ENCODE measurements at places on chromosomes 7 and 10. TPM values are rescaled to one million over a fixed set of nuclear protein-coding genes. Genes with fewer than 3 reads are reported as not detected.

GLCCI1 gene
- total RNA-seq = 9.7 TPM

- H3K36me3 ChIP-seq = no peaks in the 10 kb centered on the region
- H3K4me3 ChIP-seq = peak within 1 kb of the TSS; percentile 83
- H3K4me1 ChIP-seq = peaks cover 38% of the 10 kb centered on the region
- no peaks in the 10 kb centered on the region for H3K27me3 ChIP-seq
- H3K27ac ChIP-seq = peak within 1 kb of the TSS; percentile 90
- peak; percentile 89 for DNase-seq
Observed at GRCh38 chr10:80453842-80454512, at the start of gene TSPAN14. TSS of gene TSPAN14 (plus strand) at chr10:80454310. CDS start at chr10:80489234, 34,924 bp downstream.

DNA sequence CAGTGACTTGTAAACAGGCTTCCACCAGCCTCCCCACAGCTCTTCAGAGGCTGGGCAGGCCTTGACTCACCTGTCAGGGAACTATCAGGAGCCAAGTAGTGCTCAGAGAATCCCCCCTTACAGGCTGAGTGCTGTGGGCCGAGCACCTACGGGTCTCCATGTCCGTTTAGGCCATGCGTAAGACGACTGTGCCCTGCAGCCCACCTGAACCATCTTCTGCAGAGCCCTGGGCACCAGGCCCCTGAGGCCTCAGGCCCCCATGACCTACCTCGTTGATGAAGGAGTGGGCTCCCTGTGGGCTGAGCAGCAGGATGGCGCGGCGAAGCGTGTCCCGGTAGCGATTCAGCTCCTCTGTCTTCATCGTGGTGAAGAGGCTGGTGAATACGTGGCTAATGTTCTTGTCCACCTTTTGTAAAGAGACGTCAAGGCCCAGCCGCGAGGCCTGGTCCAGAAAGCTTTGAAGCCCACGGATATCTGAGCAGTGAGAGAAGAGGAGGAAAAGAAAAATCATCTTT, 228.0 kb downstream of the GRID1 start:
- H3K27me3 ChIP-seq = no peaks in the 10 kb centered on the region
- H3K4me3 ChIP-seq = no peak overlapping the region
- no peaks in the 10 kb centered on the region for H3K4me1 ChIP-seq
- H3K36me3 ChIP-seq = no peaks in the 10 kb centered on the region
- DNase-seq = no peak
- no peak overlapping the region for H3K27ac ChIP-seq

DNA sequence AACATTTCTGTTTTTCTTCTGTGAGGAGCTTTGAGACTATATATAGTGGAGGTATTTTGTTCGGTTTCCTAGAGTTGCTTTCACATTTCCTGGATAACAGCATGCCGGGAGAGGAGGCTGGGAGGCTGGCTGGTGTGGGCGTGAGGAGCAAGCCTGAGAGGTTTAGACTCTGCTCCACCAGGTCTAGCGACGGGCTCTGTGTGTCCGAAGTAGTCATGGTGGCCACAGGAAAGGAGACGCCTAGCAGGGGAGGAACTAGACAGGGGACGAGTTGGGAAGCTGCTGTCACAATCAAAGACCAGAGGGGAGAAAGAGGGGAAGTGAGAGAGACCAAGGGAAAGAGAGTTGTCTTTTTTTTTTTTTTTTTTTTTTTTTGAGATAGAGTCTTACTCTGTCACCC, 19.6 kb downstream of the PTPRE start:
- H3K4me3 ChIP-seq = no peak overlapping the region
- H3K27ac ChIP-seq = peak overlapping the region; percentile 53
- no peaks in the 10 kb centered on the region for H3K36me3 ChIP-seq
- H3K27me3 ChIP-seq = no peaks in the 10 kb centered on the region

DENND2A gene
- total RNA-seq = 23.9 TPM

- peak overlapping the region; percentile 92 for H3K27ac ChIP-seq
- peaks cover 7% of the 10 kb centered on the region for H3K4me1 ChIP-seq
- no peaks in the 10 kb centered on the region for H3K27me3 ChIP-seq
- peak overlapping the region; percentile 74 for H3K4me3 ChIP-seq
- H3K36me3 ChIP-seq = peaks cover 10% of the 10 kb centered on the region
- no peak for DNase-seq
Observed at GRCh38 chr7:45001138-45001694, 1.2 kb downstream of the CCM2 start.

DNA sequence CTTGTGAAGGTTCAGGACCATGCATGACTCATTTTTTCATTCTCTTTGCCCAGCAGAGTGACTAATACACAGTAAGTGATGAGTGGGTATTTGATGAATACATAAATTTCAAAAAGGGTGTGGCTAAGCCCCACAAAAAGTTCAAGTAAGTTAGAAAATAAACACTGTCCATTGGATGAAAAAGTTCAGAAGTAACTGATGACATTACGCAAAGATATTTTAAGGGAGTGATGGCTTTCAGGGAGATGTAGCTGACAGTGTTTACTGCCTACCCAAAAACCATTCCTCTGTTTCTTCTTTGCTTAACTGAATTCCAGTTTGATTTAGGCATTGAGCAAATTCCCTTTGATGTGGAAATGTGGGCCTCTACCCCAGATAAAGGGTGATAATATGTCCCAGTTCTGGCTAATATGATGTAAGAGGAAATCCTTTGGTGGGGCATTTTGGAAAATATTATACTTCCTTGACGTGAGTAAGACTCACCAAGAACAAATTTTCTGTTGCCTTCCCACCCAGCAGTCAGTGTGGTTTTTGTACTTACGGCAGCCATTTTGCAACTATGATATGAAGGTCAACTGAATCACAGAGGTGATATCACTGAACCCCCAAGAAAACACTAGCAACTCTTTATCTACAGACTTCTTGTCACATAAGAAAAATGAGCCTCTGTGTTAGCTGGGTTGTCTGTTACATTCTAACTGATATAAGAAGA, 29.0 kb upstream of the EBLN1 start:
- H3K36me3 ChIP-seq = no peaks in the 10 kb centered on the region
- H3K27me3 ChIP-seq = peaks cover 3% of the 10 kb centered on the region

DNA sequence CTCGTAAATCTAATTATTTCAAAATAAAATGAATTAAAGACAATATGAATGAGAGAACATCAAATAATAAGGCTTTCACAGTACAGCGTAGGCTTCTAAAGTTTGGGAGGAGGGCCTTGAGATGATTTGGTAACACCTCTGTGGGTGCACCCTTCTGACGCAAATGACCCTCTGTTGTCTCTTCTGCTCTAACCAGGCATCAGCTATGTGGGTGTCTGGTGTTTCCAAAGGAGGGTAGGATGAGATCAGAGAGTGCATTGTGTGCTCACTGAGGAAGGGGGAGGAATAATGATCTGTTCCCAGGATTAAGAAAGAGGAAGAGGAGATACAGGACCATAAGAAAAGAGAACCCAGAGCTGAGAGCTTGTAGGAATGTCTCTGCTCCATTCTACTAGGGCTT, 420.4 kb downstream of the SDK1 start:
- peaks cover 2% of the 10 kb centered on the region for H3K27me3 ChIP-seq
- no peak overlapping the region for H3K4me3 ChIP-seq
- no peak for DNase-seq

DNA sequence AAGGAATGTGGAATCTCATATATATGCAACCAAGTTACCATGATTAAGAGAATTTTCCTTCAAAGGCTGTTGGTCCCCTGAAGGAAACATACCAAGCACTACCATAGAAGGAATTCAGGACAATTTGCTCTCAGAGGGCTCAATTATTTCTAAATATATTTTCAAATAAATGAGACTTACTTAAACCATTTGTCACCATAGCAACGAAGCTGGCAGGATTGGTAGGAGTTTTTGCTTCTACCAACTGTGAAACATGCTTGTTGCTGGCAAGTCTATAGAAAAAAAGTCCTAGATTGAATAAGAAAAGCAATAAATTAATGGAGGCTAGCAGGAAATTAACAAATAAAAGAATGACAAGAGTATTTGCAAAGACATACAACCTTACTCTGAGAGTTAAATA, 156.9 kb upstream of the NPSR1 start:
- no peaks in the 10 kb centered on the region for H3K27me3 ChIP-seq
- H3K4me3 ChIP-seq = no peak overlapping the region
- H3K27ac ChIP-seq = no peak overlapping the region
- no peaks in the 10 kb centered on the region for H3K36me3 ChIP-seq

GRCh38 chr10:124339119-124340032, 79.3 kb downstream of the OAT start:
- no peaks in the 10 kb centered on the region for H3K36me3 ChIP-seq
- no peak for DNase-seq
- H3K4me3 ChIP-seq = no peak overlapping the region
- no peaks in the 10 kb centered on the region for H3K27me3 ChIP-seq
- H3K27ac ChIP-seq = peak overlapping the region; percentile 86

- peaks cover 15% of the 10 kb centered on the region for H3K27me3 ChIP-seq
- H3K4me3 ChIP-seq = peak overlapping the region; percentile 66
- H3K4me1 ChIP-seq = peaks cover 18% of the 10 kb centered on the region
- peak overlapping the region; percentile 62 for H3K27ac ChIP-seq
Observed at GRCh38 chr10:12349629-12350166, 351 bp downstream of the CAMK1D start.

SNX10 gene
- 1.2 TPM for total RNA-seq

- H3K36me3 ChIP-seq = peaks cover 5% of the 10 kb centered on the region
- no peak overlapping the region for H3K27ac ChIP-seq
- H3K27me3 ChIP-seq = no peaks in the 10 kb centered on the region
- no peak for DNase-seq
- H3K4me3 ChIP-seq = no peak overlapping the region
- peaks cover 12% of the 10 kb centered on the region for H3K4me1 ChIP-seq
Observed at GRCh38 chr10:77919713-77920108, 6.8 kb downstream of the DLG5 start.

MARVELD1 gene
- total RNA-seq = 27.6 TPM

DNA sequence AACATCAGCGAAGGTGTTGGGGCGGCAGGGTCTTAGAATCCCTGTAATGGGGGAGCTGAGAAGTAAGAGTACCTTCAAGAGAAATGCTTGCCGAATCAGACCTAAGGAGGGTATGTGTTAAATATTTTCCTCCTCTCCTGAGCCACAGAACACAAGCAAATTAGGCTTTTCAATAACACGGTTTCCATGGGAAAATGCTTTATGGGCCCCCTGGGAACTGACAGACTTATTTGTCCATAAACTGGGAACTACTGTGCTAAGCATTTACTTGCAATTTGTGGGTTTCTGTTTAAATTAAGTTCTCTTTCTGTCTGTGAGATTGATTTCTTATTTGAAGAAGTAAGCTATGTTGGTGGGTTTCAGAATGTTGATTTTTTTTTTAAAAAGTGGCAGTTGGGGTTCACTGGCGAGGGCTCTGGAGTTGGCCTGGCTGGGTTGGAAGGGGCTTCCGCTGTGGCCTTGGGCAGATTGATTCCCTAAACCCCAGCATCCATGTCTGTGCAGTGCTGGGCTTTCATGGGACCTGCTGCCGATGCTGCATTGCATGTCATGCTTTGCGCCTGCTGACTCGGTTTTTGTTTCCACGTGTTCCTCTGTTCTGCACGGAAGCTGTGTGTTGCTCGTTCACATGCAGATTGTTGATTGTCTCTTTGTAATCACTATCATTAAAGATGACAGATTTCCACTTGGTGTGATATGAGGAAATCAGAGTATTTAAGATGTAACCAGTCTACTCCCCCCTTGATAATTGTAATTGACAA, 7.2 kb downstream of the RBM17 start:
- DNase-seq = no peak
- H3K27ac ChIP-seq = no peak overlapping the region
- H3K4me3 ChIP-seq = no peak overlapping the region

DNA sequence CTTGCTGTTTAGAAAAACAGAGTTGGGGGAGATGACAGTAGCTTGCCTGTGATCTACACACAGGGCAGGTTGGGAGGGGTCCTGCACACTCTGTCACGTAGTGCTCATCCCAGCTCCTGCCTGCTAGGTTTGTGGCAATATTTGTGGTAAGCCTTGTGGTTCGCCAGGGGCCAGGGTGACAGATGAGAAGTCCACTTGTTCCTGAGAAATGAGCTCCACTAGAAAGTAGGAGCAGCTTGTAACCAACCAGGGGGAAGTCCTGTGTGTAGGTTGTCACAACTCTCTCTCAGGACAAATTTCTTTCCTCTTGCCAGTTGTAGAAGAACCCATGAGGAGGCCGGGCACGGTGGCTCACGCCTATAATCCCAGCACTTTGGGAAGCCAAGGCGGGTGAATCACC, 147.0 kb downstream of the TCF7L2 start:
- no peak overlapping the region for H3K4me3 ChIP-seq
- no peaks in the 10 kb centered on the region for H3K27me3 ChIP-seq
- H3K27ac ChIP-seq = peak overlapping the region; percentile 63
- peaks cover 26% of the 10 kb centered on the region for H3K36me3 ChIP-seq

- H3K4me1 ChIP-seq = no peaks in the 10 kb centered on the region
- no peaks in the 10 kb centered on the region for H3K27me3 ChIP-seq
- H3K4me3 ChIP-seq = no peak overlapping the region
- no peak overlapping the region for H3K27ac ChIP-seq
- no peaks in the 10 kb centered on the region for H3K36me3 ChIP-seq
Observed at GRCh38 chr7:139673230-139673629, 104.6 kb downstream of the HIPK2 start.

DNA sequence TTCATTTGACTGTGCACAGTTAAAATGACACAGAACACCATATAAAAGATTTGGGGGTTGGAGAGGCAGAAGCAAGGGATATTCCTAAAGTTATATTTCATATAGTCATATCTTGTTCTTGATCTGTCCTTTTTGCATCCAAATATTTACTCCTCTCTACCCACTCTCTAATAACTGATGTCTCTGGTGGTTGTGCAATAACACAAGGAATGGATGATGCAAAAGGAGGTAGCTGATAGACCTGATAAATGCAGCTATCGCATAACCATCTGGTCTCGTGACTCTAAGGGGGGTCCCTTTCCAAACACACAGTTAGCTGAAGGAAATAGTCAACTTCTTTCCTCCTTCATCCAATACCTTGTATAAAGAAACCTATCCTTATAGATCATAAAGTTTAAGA, 123.1 kb downstream of the POLR1F start:
- no peak overlapping the region for H3K27ac ChIP-seq
- H3K27me3 ChIP-seq = no peaks in the 10 kb centered on the region
- no peaks in the 10 kb centered on the region for H3K36me3 ChIP-seq

DNA sequence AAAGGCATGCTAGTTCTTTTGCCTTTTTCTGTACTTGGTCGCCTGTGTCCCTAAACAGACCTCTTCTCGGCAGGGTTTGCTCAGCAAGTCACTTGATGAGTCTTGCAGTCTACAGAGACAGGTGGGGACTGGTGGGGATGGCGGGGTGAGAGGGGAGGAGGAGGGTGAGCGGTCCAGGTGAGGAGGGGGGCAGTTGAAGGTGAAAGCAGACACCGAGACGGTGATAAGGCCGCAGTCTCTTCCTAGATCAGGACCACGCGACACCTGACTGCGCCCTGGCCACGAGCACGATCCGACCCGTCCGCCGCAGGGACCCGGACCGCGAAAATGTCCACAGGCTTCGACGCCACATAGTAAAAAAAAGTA, 566 bp downstream of the ASNS start:
- H3K27me3 ChIP-seq = peaks cover 3% of the 10 kb centered on the region
- peak overlapping the region; percentile 69 for H3K4me3 ChIP-seq
- no peak overlapping the region for H3K27ac ChIP-seq
- DNase-seq = no peak
- H3K36me3 ChIP-seq = no peaks in the 10 kb centered on the region
- peaks cover 6% of the 10 kb centered on the region for H3K4me1 ChIP-seq
